ENCODE measurements at places on chromosomes 3 and 15.
A peak's percentile ranks its signal among the peaks of the same experiment; 100 is the strongest.

GRCh38 chr15:58448331-58448730 lies 16.5 kb downstream of the LIPC start:
- no peak for DNase-seq

GRCh38 chr3:182716114-182716688 lies 77.1 kb upstream of the ATP11B start:
- no peak for DNase-seq

DNA sequence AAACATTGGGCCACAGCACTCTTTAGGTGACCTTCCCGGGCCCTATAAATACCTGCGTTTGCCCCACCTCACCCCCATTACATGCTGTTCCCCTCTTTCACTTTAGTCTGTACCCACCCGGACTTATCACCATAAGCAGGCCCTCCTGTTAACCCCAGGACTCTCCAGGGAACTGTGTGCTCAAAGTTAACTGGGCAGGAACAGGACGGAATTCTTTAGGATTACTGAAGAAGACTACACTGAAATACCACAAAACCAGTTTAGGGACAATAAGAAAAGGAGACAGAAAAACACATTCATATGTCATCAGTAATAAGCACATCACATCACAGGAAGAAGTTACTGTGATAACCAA lies 45.5 kb downstream of the FSIP1 start:
- no peak for DNase-seq

- DNase-seq: no peak
Observed at GRCh38 chr3:31523543-31523942, 9.2 kb upstream of the STT3B start.

- DNase-seq: no peak
Observed at GRCh38 chr15:29456255-29456654, 186.6 kb upstream of the NSMCE3 start.

GRCh38 chr3:123733341-123733740 lies 148.5 kb upstream of the HACD2 start:
- DNase-seq: no peak

DNA sequence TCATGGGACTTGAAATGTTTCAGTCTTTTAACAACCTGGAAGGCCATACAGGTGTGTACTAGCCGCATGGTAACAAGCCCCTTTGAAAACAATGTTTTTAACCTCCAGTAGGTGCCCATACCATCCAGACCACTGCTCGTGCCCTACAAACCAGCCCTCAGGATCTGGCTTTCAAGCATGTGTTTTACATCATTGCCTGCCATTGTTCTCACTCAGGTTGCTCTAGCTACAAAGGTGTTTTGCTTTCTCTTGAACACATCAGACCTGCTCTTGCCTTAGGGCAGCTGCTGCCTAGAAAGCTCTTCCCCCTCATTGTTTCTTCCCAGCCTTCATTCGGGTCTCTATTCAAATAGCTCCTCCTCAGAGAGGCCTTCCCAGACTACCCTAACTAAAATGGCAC lies 32.3 kb upstream of the MAP3K13 start:
- DNase-seq: no peak

DNA sequence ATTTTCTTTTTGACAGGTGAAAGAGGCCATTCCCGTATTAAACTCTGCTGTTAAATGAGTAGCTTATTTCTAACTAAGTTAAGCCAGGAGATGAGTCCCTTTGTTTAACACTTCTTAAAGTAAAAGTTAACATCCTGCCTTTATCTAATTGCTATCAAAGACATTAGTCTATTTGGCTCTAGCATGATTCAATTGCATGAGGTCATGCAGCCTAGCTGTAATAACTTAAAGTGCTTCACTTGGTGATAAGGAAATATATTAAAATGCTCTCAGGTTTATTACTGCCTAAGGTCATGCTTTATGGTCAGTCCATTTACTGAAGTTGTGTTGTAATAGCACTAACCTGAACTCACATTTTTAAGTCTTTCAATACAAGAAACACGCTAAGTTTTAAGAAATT lies 82.3 kb upstream of the MLF1 start:
- DNase-seq: no peak

DNA sequence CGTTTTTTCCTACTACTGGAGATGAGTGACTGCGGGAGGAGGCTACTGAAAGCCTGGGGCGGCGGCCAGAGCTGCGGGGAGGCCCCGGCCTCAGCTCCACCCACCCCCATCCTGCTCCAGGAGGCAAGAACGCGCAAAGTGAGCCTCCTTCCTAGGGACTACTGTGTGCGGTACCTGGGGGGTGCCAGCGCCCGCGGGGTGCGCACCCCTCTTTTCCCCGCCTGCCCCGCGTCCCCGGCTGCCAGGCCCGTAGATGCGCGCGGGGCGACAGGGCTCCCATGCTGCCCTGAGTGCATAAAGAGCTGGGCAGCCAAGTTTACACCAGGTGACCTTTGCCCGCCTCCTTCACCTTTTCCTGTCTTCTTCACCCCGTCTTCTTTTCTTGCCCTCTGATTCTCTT lies 2.5 kb upstream of the USF3 start:
- no peak for DNase-seq

DNA sequence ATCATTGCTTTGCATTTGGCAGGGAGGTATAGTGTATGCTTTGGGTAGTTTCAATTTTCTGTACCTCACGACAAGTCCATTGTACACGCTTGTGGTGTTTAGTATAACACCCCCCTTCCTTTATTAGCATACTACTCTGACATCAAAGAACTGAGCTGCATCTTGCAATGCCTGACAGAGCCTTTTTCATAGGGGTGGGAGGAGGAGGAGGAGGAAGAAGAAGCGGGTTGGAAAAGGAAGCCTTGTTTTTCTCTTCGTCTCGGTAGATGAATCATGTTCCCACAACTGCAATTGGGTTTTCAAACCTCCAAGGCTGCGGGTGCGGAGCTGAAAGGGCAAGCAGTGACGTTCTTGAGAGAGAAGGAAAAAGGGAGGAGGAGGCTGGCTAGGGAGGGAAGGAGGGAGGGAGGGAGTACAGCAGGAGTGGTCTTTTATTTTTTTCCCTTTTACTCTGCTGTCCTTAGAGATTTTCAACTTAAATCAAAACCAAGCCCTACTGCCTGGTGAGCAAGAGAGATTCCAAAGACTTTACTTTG lies 175.7 kb downstream of the KLHL25 start:
- DNase-seq: peak; percentile 73

DNA sequence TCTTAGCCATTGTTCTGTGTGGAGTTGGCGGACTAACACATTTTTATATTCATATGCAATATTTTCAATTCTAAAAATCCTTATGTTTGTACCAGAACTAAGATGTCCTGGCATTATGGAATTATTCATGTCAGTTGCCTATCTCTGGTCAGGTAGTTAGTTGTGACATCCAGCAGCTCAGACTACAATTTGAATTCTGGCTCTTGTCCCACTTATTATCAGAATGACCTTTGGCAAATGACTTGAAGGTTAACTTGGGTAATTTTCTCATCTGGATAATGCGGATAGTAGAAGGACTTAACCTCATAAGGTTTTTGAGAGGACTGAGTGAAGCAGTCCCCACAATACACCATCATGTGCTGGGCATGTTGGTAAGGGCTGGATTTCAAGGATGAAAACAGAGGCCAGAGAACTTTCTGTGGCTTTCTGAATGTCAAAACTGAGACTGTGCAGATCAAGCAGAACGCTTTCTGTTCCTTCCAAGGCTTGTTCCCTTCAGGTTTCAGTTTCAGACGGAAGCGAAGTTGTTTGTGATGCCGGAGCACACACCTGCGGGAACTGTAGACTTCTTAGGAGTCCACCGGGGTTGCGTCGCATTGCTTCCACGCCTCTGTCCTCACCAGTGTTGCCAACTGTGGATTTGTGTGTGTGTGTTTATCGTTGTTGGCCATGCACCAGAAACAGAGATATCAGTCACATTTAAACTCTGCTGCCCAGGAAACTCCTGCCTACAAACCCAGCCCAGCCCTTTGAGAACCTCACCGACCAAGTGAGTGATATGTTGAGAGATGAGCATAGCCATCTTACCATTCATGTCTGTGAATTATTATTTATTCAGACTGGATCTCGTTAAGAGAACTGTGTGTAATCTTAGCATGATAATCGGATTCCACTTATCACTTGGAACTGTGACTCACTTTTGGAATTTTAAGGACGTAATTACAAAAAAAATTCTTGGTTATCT lies 76.0 kb downstream of the PTPRG start:
- no peak for DNase-seq

DNA sequence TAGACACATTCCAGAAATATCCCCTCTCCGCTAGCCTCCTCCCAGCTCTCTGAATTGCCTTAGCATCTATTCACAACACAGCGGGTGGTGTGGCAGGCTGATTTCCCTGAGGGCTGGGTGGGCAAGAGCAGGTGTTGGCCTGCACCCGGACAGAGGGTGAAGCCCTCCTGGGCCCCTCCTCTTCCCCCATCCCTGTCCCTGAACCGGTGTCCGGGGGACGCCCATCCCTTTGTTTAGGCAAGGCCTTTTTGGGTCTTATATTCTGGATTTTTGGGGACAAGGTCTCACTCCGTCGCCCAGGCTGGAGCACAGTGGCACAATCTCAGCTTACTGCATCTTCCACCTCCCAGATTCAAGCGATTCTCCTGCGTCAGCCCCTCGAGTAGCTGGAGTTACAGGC lies 55.2 kb upstream of the KLHL25 start:
- no peak for DNase-seq

GRCh38 chr3:2851361-2851760 lies 258.8 kb downstream of the IL5RA start:
- no peak for DNase-seq

GRCh38 chr15:99097441-99098410 lies 7.2 kb upstream of the SYNM start:
- no peak for DNase-seq

- no peak for DNase-seq
Observed at GRCh38 chr3:100682056-100682853, 27.0 kb upstream of the TFG start.

GRCh38 chr15:77195586-77195985 lies 124.7 kb upstream of the TSPAN3 start:
- no peak for DNase-seq

- DNase-seq: no peak
Observed at GRCh38 chr15:23687143-23687470, at the start of gene NDN. TSS of gene NDN (minus strand) at chr15:23687305. CDS start at chr15:23687217, 88 bp downstream.

DNA sequence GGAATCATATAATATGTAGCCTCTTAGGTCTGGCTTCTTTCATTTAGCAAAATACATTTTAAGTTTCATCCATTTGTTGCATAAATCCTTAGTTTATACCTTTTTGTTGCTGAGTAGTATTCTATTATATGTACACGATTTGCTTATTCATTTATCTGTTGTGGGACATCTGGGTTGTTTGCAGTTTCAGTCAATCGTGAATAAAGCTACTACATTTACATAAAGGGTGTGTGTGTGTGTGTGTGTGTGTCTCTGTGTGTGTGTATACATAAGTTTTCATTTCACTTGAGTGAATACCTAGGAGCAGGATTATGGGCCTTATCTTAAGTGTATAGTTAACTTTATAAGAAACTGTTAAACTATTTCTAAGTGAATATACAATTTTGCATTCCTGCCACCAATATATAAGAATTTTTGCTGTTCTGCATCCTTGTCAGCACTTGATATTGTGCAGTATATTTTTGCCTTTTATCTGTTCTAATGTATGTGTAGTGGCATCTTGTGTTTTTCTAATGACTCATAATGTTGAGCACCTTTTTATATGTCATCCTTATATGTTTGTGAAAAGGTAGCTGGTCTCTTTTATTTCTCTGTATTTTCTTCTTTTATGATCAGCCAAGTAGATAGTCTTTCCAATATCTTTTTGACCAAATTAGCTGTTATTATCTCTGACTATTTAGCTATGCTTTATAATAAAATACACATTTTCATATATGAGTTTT lies 55.0 kb downstream of the GLCE start:
- no peak for DNase-seq

- no peak for DNase-seq
Observed at GRCh38 chr3:37899101-37899707, 37.5 kb downstream of the CTDSPL start.

DNA sequence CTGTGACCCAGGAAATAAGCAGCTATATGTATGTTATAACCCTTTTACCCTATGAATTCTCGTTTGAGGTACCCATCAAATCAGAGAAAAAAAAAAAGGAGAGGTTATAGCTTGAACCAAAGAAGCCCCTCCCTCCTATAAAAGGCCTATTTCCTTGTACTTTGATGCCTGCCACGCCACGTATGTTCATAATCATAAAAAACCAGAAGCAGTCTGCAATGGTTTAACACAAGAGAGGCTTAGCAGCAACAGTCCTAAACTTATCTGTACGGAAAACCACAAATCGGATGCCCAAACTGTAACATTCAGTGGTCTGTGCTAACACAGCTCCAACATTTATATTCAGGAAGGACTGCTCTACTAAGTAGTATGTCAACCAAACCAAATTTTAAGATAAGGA lies 21.2 kb downstream of the CCR8 start:
- no peak for DNase-seq

Measured in thoracic aorta (tissue), 2 donors.